NCI-H1436 treated with DMSO at 0.1 percent for 48 hours (cell line): ENCODE measurements at places on chromosomes 12 and 14.

DNA sequence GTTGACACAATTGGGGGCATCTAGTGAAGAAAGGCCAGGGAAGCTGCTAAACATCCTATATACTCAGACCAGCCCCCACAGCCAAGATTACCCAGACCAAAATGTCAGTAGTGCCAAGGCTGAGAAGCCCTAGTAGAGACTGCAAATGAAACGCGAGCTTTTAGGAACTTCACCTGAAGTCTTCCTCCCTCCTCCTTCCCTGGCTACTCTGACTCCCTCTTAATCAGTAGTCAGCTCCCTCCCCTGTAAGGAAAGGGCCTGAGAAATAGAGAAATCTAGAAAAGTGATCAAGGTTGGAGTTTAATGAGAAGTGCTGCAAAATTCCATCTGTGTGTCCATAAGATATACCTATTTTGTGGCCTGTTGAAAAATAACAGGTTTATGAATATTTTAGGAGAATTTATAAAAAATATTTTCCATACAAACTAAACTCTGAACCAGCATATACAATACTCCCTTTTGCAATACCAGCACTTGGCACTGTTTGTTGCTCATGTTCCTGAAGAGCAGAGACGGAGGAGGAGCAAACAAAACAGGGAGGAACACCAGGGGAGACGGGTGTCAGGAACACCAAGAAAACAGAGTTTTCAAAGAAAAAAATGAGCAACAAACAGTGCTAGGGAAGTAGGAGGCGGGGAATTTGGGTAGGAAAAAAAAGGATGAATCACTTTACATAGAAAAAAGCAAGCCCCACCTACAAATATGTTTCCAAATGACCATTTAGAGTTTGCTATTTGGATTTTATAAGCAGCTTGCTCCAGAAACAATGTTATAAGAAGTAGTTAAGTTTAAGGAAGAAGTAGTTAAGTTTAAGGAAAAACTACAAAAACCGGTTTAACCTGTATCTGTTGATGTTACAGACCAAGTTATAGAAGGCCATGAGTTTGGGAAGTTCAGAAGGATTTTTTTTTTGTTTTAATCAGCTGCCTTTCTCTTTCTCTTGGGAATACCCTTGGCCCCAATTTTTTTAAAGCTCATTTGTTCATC lies 282.1 kb upstream of the GRIP1 start:
- DNase-seq: no peak

GRCh38 chr14:88005978-88006851 lies 1.3 kb downstream of the GPR65 start:
- DNase-seq: no peak

GRCh38 chr12:77343291-77343690 lies 277.9 kb upstream of the E2F7 start:
- DNase-seq: no peak

DNA sequence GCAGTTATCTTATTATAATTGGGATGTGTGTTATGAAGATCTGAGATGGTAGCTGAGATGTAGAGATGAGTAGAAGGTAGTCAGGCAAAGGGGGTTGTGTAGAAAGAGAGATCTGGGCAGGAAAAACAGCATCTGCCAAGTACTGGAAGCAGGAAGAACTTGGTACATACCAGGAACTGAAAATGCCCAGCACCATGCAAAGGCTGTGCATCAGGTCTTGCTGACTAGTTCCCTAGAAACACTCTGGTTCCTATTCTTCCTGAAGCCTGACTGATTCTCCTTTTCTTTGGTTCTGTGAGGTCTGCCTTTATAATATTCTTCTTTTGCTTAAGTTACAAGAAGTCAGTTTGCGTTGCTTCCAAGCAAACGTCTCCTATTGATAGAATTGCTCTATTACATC lies 6.7 kb upstream of the NFATC4 start:
- no peak for DNase-seq

GRCh38 chr12:78330131-78330530 lies 499.4 kb downstream of the NAV3 start:
- no peak for DNase-seq

- DNase-seq: no peak
These were observed 19.7 kb downstream of the HAL start for GRCh38 chr12:95976416-95976832.

DNA sequence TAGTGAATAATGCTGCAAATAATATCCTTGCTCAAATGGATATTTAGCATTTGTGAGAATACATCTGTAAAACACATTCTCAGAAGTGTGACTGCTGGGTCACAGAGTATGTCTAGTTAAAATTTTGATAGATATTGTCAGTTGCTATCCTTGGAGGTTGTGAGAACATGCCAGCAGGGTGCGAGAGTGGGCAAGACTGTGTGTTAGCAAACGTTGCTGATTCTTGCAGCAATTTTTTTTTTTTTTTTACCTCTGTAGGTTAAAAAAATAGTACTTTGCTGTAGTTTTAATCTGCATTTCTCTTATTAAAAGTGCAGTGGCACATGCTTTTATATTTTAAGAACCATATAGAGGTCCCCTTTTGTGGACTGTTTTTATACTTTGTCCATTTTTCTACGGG lies 4.5 kb upstream of the NYNRIN start:
- DNase-seq: no peak

GRCh38 chr12:44334347-44334746 lies 498.5 kb downstream of the TMEM117 start:
- DNase-seq: no peak

GRCh38 chr12:10405294-10405693 lies 4.3 kb downstream of the KLRC4 start:
- DNase-seq: no peak

- DNase-seq: no peak
These were observed 33.6 kb downstream of the CEP83 start for GRCh38 chr12:94426049-94426448.
